ENCODE measurements at places on chromosomes 2 and 18. TPM values are rescaled to one million over a fixed set of nuclear protein-coding genes. Genes with fewer than 3 reads are reported as not detected.

MC5R gene
- not detected for total RNA-seq

DPYSL5 gene
- 1.9 TPM for total RNA-seq

FSHR gene
- not detected for total RNA-seq

DNA sequence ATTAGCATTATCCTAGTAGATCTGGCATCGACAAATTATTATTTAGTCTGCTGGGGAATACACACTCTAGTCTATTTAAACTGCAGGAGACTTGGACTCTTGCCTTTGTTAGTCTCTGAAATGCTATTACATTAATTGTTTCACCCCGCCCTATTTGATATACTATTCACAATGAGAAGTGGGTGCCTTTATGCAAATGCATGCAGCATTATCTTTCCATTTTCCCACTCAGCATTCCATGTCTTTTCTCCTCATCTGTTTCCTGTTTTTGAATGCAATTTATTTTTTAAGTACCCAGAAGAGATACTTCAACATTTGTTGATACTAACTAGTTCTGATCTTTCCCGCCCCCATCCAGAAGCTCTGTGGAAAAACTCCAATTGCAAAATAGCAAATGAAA is 395.3 kb upstream of the NXPH2 start:
- no peak for DNase-seq

- no peak for DNase-seq
These were observed 600.2 kb downstream of the NYAP2 start for GRCh38 chr2:225999692-226000091.

DNA sequence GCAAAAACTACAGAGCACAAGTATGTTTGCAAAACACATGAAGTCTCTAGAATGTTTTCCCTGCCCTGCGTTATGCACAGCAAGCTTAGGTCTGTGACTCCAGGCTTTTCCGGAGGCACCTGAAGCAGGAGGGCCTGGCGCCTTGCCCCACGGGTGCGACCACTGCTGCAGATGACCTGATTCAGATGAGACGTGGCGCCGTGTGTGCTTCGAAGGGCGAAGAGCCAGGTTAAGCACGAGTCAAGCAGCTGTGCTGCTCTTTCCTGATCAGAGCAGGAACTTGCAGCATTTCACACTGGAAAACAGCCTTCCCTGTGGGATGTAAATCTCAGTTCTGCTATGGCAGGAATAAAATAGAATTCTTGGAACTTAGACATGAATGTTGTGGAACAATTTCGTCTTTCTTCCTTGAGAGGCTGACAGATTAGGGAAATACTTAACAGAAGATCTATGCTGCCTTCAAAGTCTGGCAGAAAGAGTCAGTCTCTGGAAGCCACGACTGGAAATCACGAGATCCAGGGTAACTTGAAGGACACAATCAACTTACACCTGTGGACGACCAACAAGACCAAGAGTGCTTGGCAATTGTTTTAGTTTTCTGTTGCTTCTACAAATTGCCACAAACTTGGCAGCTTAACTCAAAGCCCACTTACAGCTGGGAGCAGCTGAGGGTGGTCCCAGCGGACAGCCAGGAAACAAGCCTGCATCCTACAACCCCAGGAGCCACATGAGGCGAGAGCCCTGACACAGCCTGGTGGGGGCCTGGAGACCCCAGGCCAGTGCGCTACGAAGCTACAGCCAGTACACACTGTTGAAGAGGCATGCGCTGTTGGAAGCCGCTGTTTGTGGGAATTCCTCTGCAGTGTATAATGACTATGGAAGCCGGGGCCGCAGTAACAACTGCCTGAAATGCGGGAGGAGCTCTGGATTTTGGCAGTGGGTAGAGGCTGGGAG is 42.9 kb downstream of the EIPR1 start:
- no peak for DNase-seq

DNA sequence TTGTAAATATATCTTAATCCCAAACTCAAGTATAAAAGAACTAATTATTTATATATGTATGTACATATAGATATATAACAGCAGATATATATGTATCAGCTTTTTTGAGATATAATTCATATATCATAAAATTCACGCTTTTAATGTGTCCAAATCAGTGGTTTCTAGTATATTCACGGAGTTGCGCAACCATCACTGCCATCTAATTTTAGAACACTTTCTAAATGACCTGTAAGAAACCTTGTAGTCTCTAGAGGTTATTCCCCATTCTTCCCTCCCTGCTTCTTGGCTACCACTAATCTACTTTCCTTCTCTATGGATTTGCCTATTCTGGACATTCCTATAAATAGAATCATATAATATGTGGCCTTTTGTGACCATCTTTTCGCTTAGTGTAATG is 163.5 kb upstream of the TCF4 start:
- no peak for DNase-seq

- no peak for DNase-seq
These were observed 27.4 kb downstream of the ASB18 start for GRCh38 chr2:236236559-236237452.

DNA sequence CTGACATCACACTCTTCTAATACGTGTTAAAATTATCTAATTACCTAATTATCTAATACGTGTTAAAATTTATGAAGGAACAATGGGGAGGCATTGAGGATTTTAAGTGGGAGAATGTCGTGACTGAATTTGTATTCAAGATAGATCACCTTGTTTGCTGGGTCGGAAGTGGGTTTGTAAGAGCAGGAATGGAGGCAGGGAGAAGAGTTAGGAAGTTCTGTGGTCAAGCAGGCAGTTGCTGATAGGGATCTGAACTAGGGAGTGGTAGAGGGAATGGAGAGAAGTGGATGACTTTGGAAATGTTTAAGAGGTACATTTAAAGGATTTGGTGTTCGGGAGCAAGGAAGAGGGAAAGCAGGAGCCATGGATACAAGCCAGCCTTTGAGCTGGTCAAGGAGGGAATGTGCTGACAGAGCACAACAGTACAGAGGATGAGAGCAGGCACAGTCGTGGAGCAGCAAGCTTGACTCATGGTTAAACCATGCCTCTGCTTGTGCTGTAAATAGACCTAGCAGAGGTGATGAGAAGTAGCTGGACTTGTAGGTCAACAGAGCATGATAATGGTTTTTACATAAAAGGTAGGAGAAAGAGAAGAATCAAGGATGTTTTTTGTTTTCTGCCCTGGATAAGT is 16.2 kb downstream of the IL18RAP start:
- peak; percentile 49 for DNase-seq

- DNase-seq = no peak
These were observed 536.8 kb downstream of the XIRP2 start for GRCh38 chr2:167424803-167425755.

- no peak for DNase-seq
These were observed 182.0 kb upstream of the HNRNPA3 start for GRCh38 chr2:177030451-177031105.

Data from Daoy (cell line).